Liver (tissue), 10 donors: ENCODE measurements at places on chromosomes 7 and 10.

DNA sequence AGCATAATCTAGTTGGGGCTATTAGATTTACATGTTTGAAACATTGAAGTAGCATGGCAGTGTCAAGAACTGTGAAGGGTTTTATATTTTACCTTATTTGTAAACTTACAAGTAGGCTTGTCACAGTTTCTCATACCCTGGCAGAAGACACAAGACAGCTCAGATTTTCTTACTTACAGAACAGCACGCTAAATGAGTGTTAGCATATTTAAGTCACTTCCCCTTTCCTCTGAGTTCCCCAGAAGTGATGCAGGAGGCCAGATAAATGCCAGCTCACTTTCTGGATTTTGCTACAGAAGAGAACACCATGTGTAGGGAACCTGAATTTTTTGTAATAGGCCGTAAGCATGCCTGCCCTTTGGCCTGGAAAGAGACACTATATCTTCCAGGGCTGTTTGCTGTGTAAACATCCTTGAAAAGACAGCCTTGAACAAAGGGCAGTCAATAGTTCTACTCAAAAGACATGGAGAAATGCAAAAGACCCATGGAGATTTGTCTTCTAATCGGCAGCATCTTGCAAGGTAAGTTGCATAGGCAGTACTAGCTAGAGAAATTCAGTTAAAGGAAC, 279.1 kb downstream of the PHF14 start:
- no peak for DNase-seq

DNA sequence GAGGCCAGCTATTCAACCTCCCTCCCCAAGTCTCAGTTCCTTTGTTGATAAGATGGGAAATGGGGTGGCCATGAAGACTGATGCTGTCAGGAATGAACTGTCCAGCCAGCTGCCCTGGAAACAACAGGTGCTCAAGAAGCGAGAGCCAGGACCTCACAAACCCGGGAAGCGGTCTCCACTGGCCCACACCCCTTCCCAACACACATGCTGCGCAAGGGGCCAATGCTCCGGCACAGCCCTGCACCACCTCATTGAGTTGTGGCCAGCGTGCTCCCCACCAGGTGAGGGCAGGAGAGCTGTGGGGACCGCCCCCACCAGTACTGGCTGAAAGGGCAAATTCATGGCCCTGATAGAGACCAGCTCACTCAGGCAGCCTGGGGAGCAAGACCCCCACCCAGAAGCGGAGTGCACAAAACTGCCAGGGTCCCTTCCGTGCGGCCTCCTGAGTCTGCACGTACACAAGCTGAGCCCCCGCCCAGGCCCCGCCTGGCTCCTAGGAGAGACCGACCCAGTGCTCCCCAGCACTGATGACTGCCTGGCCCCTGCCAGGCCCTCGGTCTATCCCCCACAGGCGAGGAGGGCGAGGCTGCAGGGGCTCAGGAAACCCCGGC, 216.6 kb downstream of the MAD1L1 start:
- no peak for DNase-seq

- no peak for DNase-seq
Observed at GRCh38 chr7:116906391-116906790, 44.0 kb downstream of the CAPZA2 start.

- no peak for DNase-seq
Observed at GRCh38 chr10:20624642-20625041, 272.5 kb downstream of the NEBL start.

GRCh38 chr7:32221736-32222135, 151.5 kb upstream of the PDE1C start:
- peak; percentile 16 for DNase-seq

GRCh38 chr7:105907129-105907846, 30.9 kb upstream of the ATXN7L1 start:
- no peak for DNase-seq

- no peak for DNase-seq
Observed at GRCh38 chr7:76395965-76396726, 13.4 kb downstream of the SSC4D start.

DNA sequence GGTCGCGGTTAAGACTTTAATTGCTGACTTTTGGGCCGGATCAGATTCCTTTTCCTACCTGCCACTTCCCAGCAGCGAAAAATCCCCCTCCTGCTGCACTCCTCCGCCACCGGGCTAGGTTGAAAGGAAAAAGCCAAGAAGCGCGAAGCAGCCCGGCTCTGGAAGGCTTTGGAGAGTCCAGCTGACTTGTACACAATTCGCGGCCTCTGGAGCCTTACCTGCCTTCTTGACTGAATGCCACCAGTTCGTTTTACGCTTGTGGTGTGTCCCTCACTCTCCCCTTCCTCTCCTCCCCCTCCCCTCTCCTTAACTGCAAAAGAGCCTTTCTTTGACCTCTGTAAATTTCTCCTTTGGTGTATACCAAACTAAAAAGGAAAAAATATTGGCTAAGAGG, 2.7 kb upstream of the FEZF1 start:
- DNase-seq = no peak

GRCh38 chr7:99997545-99998137, 17.8 kb upstream of the ZKSCAN1 start:
- peak; percentile 71 for DNase-seq

- DNase-seq = no peak
Observed at GRCh38 chr10:43958071-43958432, 309.4 kb upstream of the ZNF32 start.

DNA sequence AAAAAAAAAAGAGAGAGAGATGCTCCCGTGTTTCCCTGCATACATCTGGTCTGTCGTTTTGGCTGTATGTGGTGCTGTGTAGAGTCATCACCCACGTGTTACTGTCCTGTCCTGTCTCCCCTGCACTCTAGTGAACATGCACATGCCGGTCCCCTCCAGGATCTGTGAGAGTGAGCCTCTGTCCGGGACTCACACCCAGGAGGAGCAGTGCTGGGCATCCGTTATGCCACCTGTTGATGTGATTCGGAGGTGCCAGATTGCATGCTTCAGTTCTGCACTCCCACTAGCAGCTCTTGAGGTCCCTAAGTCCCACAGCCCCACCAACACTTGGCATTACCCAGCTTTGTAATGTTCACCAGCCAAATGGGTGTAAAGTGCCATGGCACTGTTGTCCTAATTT, 16.4 kb downstream of the GHRHR start:
- DNase-seq = no peak

GRCh38 chr10:124285587-124286527, 132.9 kb downstream of the OAT start:
- no peak for DNase-seq

DNA sequence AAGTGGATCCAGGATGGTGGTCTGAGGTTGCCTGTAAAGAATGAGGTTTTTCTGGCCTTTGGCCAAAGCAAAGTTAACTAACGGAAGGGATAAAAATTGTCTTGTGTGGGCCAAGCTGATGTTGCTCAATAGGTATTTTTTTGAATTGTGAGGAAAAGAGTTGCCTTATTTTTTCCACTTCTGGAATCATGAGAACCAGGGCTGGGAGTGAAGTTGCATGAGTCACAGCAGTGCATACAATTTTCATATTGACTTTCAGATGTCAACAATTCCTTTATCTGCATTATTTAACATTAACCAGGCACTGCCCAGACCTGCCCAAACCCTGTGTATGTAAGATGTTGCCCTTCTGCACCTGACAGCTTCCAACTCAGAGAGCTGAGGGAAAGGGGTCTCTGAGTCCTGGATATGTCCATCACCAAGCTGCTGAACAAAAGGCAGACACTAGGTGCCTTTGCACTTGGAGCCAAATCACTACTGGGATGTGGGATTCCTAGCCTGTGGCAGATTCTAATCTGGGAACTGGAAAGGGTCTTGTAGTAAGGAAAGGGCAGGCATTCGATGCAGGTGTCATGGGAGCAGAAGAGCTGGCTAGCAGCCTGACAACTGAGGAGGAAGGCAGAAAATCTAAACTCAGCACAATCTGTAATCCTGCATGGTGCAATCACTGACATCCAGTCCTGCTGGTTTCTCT, 52.3 kb upstream of the SLC35B4 start:
- DNase-seq = no peak

GRCh38 chr10:63763744-63764143, 242.5 kb downstream of the REEP3 start:
- DNase-seq = no peak

DNA sequence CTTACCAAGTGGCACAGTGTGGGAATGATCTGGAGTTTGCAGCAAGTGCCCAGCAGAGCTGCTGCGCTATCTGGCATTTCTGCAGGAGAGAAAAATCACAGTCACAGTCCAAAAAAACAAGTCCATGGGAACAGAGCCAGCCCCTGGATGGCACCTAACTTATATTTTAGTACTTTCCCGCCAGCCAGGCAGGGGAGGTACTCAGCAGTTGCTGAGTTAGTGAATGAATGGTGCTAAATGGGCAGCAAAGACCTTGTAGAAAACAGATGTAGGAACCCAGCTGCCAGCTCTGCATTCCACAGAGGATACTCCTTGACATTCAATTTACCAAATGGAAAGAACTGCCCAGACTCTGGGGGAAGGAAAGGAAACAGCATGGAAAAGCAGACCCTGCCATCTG, 54.5 kb downstream of the GSDME start:
- DNase-seq = no peak
